ENCODE measurements at places on chromosomes 4 and X.
A peak's percentile ranks its signal among the peaks of the same experiment; 100 is the strongest.

DNA sequence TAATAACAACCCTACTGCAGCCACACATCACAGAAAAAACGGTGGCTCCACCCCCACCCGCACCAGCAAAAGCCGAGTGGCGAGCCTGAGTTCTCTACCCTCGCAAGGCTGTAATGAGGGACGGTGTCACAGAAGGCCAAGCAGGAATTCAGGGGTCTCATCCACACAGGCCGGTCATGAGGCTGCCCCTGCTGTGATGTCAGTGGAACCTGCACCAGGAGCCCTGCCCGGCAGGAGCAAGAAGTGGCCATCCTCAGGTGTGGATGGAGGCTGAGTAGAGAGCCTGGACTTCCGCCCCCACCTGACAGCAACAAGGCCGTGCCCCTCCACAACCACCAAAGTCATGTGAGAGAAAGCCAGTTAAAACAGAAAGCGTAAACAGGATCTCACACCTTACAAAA is 20.6 kb downstream of the LYAR start:
- peaks cover 6% of the 10 kb centered on the region for H3K36me3 ChIP-seq
- no peak for DNase-seq
- no peaks in the 10 kb centered on the region for H3K4me1 ChIP-seq
- no peak overlapping the region for H3K4me3 ChIP-seq
- H3K27me3 ChIP-seq = peaks cover 3% of the 10 kb centered on the region

GRCh38 chrX:76148753-76149152 is 24.1 kb upstream of the PBDC1 start:
- peaks cover 4% of the 10 kb centered on the region for H3K4me1 ChIP-seq
- peaks cover 3% of the 10 kb centered on the region for H3K27me3 ChIP-seq
- H3K36me3 ChIP-seq = no peaks in the 10 kb centered on the region
- peak overlapping the region; percentile 50 for H3K4me3 ChIP-seq
- H3K27ac ChIP-seq = peak overlapping the region; percentile 60
- no peak for DNase-seq

DNA sequence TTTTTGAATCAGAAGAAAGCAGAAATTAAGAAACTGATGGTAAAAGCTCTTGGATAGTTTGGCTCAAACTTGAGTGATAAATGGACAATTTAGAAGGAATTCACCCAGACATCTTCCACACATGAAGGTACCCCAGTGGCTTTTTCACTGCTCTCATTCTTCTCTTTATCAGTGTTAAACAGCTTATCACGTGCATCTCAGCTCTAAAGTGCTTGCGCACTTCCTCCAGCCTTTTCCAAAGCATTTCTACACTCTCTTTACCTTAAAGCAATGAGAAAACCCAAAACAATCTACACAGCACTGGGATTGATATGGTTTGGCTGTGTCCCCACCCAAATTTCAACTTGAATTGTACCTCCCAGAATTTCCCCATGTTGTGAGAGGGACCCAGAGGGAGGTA is 509.1 kb upstream of the FAT1 start:
- no peaks in the 10 kb centered on the region for H3K36me3 ChIP-seq
- peaks cover 10% of the 10 kb centered on the region for H3K4me1 ChIP-seq
- H3K4me3 ChIP-seq = no peak overlapping the region
- H3K27me3 ChIP-seq = peaks cover 2% of the 10 kb centered on the region
- no peak for DNase-seq
- no peak overlapping the region for H3K27ac ChIP-seq

GRCh38 chr4:139176302-139177048 is 543 bp downstream of the ELF2 start:
- peak; percentile 86 for DNase-seq
- peak overlapping the region; percentile 99 for H3K4me3 ChIP-seq
- H3K27ac ChIP-seq = peak overlapping the region; percentile 93
- peaks cover 14% of the 10 kb centered on the region for H3K27me3 ChIP-seq

GRCh38 chrX:11103006-11103405 is 8.1 kb upstream of the HCCS start:
- no peaks in the 10 kb centered on the region for H3K4me1 ChIP-seq
- H3K27me3 ChIP-seq = no peaks in the 10 kb centered on the region
- no peak overlapping the region for H3K4me3 ChIP-seq
- no peak for DNase-seq
- H3K27ac ChIP-seq = no peak overlapping the region
- H3K36me3 ChIP-seq = no peaks in the 10 kb centered on the region

- no peak overlapping the region for H3K4me3 ChIP-seq
- no peaks in the 10 kb centered on the region for H3K36me3 ChIP-seq
- H3K27me3 ChIP-seq = peaks cover 3% of the 10 kb centered on the region
- no peak overlapping the region for H3K27ac ChIP-seq
- no peaks in the 10 kb centered on the region for H3K4me1 ChIP-seq
- no peak for DNase-seq
Measured at GRCh38 chrX:121010218-121010617, 24.7 kb upstream of the CT47A1 start.

GRCh38 chr4:7462509-7462971 is 27.8 kb upstream of the PSAPL1 start:
- peaks cover 10% of the 10 kb centered on the region for H3K4me1 ChIP-seq
- peaks cover 6% of the 10 kb centered on the region for H3K27me3 ChIP-seq
- H3K36me3 ChIP-seq = no peaks in the 10 kb centered on the region
- peak; percentile 25 for DNase-seq

DNA sequence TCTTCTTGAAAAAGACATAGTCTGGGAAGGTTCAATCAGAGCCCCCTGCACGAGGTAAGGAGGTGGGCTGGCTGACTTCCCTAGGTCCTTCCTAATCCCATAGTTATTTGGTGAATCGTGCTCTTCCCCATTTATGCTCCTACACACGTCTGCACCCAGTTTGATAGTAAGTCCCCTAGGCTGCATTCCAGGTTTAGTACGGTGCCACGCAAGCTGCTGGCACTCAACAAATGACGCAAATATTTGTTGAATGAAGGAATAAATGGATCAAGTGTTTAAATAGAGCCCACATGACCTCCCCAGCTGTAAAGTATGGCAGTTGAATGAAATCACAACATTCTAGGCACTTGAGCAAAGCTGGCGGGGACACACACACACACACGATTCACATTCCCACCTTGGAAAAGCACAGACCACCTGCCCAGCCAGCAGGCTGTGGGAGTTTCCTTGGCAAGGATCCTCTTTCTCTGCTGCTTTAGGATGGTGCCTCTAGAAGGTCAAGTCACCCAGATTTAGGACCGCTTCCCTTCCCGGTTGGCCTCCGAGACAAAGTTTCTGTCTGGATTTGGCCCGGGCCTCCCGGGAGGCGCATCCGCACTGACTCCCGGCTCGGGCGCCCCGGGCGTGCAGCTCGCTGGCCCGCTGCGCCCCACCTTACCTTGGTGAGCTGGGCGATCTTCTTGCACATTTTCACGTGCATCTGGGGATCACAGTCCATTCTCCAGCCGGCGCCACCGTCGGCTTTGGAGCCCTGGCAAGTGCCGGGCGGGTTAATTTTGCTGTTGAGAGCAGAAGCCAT is 721 bp downstream of the FAM184B start:
- no peak overlapping the region for H3K27ac ChIP-seq
- H3K36me3 ChIP-seq = peaks cover 3% of the 10 kb centered on the region
- peaks cover 17% of the 10 kb centered on the region for H3K27me3 ChIP-seq
- peaks cover 4% of the 10 kb centered on the region for H3K4me1 ChIP-seq

DNA sequence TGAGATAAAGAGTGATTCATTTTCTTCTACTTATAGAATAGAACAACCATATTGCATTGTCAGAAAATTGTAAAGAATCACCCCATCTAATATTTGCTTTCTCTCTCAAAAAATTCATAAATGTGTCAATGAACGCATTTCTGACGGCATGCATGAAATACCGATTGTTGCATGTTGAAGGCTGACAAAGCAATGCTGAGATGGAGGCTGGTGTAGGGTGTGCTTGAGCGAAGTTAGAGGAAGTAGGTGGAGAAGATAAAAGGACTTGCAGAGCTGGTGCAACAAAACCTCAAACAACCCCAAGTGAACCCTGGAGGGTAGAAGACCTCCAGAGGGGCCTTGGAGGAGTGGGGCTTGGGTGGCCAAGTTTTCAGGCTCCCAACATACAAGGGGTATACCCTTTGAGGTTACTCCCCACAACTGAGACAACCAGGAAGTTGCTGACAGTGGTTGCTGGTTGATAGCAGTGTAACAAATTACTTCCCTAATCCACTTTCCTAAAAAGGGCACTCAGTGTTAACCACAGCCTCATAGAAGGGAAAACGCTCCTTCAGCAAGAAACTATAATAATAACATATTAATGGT is 452.7 kb downstream of the NLGN4X start:
- DNase-seq = no peak
- H3K27me3 ChIP-seq = peaks cover 1% of the 10 kb centered on the region
- H3K4me1 ChIP-seq = no peaks in the 10 kb centered on the region
- no peaks in the 10 kb centered on the region for H3K36me3 ChIP-seq

- no peak overlapping the region for H3K4me3 ChIP-seq
- no peaks in the 10 kb centered on the region for H3K36me3 ChIP-seq
- DNase-seq = no peak
- peaks cover 2% of the 10 kb centered on the region for H3K27me3 ChIP-seq
- H3K27ac ChIP-seq = no peak overlapping the region
- peaks cover 3% of the 10 kb centered on the region for H3K4me1 ChIP-seq
Measured at GRCh38 chr4:15162046-15162445, 159.8 kb downstream of the CPEB2 start.

GRCh38 chrX:2484256-2484655 is 16.5 kb downstream of the DHRSX start:
- H3K4me3 ChIP-seq = peak overlapping the region; percentile 75
- peak overlapping the region; percentile 79 for H3K27ac ChIP-seq
- H3K27me3 ChIP-seq = peaks cover 2% of the 10 kb centered on the region
- peaks cover 21% of the 10 kb centered on the region for H3K4me1 ChIP-seq
- H3K36me3 ChIP-seq = peaks cover 14% of the 10 kb centered on the region
- no peak for DNase-seq

- H3K36me3 ChIP-seq = no peaks in the 10 kb centered on the region
- peak within 1 kb of the TSS; percentile 79 for H3K27ac ChIP-seq
- H3K4me1 ChIP-seq = peaks cover 14% of the 10 kb centered on the region
- H3K4me3 ChIP-seq = peak within 1 kb of the TSS; percentile 89
Measured at GRCh38 chr4:4386736-4387392, at the start of gene NSG1. Gene NSG1, plus strand, starts transcription at chr4:4387102. Its CDS starts 528 bp downstream, at chr4:4387630.

DNA sequence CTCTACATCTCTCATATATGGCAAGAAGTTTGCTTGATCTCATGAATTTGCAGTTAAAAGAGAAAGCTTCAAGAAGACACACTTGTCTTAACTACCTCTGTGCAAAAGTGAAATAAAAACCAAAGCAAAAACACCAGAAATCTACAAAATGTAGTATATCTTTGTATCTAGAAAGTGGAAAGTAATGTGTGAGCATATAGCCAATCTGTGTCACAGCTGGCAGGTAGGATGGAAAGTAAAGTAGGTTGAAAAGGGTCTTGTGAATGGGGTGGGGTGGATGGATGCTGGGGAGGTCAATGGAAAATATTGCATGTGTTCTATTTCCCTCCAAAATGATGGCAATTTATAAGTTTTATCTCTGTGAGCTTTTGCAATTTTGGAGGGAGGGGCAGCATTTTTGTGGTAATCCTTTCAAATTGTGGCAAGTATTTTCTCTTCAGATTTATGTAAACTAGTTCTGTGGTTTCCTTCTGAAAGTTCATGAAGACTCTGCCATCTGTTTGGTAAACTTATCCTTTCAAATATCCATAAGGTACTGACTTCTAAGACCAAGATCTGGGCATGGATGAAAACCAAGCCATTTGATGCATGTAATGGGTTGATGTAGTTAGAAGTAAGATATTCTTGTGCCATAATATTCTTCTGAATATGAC is 215.9 kb upstream of the GIMD1 start:
- DNase-seq = no peak
- no peaks in the 10 kb centered on the region for H3K4me1 ChIP-seq
- no peaks in the 10 kb centered on the region for H3K36me3 ChIP-seq
- H3K27ac ChIP-seq = no peak overlapping the region
- H3K27me3 ChIP-seq = no peaks in the 10 kb centered on the region

- peak overlapping the region; percentile 77 for H3K4me3 ChIP-seq
- H3K4me1 ChIP-seq = peaks cover 7% of the 10 kb centered on the region
- H3K27me3 ChIP-seq = peaks cover 9% of the 10 kb centered on the region
- no peak overlapping the region for H3K27ac ChIP-seq
- DNase-seq = no peak
- peaks cover 6% of the 10 kb centered on the region for H3K36me3 ChIP-seq
Measured at GRCh38 chr4:56656346-56656643, 24.8 kb downstream of the HOPX start.

DNA sequence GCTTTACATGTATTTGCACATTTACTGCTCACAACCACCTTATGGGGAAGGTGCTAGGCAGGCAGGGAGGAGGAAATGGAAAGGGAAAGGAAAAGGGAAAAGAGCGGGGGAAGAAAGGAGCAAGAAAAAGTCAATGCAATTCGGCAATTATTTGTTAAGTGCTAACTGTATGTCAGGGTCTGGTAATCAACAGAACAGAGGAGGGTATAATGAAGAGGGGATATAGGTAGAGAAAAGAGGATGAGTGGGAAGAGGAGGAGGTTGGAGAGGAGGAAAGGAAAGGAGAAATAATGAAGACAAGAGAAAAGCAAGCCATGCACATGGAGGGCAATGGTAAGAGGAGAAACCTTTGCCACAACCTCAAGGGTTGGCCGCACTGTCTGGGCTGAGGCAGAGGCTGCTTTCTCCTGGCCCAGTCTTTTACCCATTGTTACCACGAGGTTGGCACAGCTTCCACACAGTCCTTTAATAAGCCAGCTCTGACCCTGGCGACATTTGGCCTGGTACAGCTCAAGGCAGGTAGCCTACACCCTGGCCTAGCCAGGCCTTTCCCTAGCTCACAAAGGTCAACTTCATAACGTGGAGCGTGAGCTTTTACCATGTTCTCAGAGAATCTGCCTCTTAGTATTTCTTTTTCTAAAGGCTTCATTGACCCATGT is 836 bp downstream of the BTK start:
- H3K4me3 ChIP-seq = no peak overlapping the region
- peaks cover 3% of the 10 kb centered on the region for H3K27me3 ChIP-seq
- no peak overlapping the region for H3K27ac ChIP-seq
- no peaks in the 10 kb centered on the region for H3K36me3 ChIP-seq
- DNase-seq = no peak

GRCh38 chr4:8745826-8746225 is 125.8 kb downstream of the HMX1 start:
- H3K36me3 ChIP-seq = peaks cover 5% of the 10 kb centered on the region
- H3K27ac ChIP-seq = no peak overlapping the region
- H3K4me3 ChIP-seq = no peak overlapping the region

DNA sequence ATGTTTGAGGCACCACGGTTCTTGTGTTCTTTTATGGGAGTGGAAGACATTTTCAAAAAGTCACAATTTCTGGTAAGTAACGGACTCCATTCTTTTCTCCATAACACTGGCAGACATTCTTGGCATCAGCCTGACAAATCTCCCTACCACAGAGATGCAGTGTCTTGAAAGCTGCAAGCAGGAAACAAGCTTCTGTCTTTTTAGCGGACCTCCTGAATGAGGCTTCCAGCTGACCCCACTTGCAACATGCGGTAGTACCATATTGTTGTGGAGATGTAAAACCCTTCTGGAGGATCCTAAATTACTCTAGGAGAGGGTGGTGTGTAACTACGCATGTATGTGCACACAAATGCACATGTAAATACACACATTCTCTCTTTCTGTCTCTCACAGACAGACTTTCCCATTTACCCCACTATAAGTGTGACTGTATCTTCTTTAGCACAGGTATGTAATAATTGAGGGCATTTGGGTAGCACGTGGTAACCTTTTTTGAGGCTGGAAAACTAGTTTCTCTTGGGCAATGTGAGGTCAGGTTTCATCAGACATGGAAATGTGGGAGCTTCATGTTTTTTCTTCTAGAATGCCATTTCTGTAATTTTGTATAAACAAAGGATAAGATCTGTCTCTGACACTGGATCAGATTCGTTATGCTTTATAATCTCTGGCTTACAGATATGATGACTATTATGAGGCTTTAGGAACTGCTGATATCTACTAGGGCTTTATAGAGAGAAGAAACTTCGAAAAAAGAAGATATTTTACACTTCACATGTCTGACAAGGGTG is 130.1 kb downstream of the MGST2 start:
- DNase-seq = no peak
- no peaks in the 10 kb centered on the region for H3K36me3 ChIP-seq
- peaks cover 18% of the 10 kb centered on the region for H3K27me3 ChIP-seq
- H3K4me1 ChIP-seq = peaks cover 58% of the 10 kb centered on the region
- H3K4me3 ChIP-seq = no peak overlapping the region
